Endodermal cell (in vitro differentiated cells): ENCODE measurements at places on chromosomes 2 and 18. TPM values are rescaled to one million over a fixed set of nuclear protein-coding genes. Genes with fewer than 3 reads are reported as not detected.

- DNase-seq, result no peak
Observed at GRCh38 chr2:125861461-125861860, 794.5 kb upstream of the GYPC start.

- DNase-seq, result no peak
Observed at GRCh38 chr18:64986906-64987495, 763.8 kb upstream of the CDH7 start.

DNA sequence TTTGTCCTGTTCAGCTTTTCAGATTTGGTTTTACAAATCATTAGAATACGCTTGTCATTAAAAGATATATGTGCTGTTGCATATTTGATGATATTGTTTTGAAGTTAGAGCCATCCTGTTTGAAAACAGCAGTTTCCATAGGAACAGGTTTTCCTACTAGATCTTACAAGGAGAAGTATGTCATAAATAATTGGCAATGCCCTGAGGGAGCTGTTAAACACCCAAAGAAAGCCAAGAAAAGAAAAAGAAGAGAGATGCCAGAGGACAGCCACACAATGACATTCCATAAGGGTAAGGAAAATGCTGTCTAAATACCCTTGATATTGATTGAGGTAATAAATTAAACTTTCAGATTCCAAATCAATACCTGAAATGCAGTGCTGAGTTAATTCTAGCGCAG lies 392.2 kb upstream of the CRIM1 start:
- no peak for DNase-seq

DNA sequence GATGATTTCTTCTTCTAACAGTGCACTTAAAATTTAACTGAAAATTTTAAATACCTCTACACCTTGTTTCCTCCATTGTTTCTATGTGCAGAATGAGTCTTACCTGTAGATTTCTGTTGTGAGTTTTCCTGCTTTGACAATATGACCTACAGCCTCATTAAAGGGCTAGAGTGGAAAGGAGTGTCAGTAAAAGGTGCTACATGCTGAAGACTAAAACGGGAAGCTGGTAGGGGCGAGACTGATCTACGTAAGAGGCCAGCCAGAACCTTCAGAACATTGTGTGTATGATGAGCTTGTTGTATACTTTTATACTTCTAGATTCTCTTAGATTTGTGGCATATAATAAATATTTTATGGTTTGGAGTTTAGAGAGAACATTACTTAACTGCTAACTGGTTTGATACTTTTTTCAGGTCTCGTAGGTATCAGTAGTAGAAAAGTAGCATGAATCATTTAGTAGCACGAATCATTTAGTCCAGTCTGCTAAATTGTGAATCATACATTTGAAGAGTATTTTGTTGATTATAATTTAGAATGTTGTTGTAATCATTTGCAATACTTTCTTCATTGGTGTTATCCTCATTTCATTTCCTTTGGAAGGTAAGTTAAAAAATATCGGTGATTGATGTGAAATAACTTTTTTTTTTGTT lies 14.3 kb downstream of the INSIG2 start:
- DNase-seq, result no peak

DNA sequence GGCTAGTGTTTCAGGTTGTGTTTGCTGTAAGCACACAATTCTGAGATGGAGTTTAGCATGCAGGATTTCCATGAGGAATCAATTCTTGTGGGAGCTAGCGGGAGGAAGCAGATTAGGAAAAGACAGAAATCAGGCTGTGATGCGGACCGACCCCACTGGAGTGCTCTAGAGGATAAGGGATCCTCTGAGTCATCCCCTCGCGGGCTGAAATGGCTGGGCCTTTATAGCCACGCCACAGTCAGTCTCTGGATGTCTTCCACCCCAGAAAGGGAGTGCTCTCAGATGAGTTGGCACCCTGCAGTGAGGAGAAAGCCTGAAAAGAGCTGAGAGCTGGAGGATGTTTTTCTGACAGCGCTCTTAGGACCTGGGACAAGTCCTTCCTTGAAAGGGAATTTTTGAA lies 102.4 kb downstream of the GALNT3 start:
- peak; percentile 87 for DNase-seq

- DNase-seq, result no peak
Observed at GRCh38 chr2:203071148-203071547, 56.5 kb downstream of the NBEAL1 start.

Gene SPP2
- total RNA-seq, result not detected in 2 replicates

Gene ITGA4
- total RNA-seq, result 2.3 and 2.4 TPM in 2 replicates

Gene GALNT13
- total RNA-seq, result 7.3 and 9.8 TPM in 2 replicates
